ENCODE measurements at places on chromosomes 3 and 15.

- DNase-seq, result no peak
Measured at GRCh38 chr15:91264651-91265351, 164.7 kb downstream of the SV2B start.

GRCh38 chr3:134236505-134237170 lies 14.0 kb downstream of the RYK start:
- DNase-seq, result no peak

- no peak for DNase-seq
Measured at GRCh38 chr15:72289597-72290325, 17.4 kb upstream of the PARP6 start.

DNA sequence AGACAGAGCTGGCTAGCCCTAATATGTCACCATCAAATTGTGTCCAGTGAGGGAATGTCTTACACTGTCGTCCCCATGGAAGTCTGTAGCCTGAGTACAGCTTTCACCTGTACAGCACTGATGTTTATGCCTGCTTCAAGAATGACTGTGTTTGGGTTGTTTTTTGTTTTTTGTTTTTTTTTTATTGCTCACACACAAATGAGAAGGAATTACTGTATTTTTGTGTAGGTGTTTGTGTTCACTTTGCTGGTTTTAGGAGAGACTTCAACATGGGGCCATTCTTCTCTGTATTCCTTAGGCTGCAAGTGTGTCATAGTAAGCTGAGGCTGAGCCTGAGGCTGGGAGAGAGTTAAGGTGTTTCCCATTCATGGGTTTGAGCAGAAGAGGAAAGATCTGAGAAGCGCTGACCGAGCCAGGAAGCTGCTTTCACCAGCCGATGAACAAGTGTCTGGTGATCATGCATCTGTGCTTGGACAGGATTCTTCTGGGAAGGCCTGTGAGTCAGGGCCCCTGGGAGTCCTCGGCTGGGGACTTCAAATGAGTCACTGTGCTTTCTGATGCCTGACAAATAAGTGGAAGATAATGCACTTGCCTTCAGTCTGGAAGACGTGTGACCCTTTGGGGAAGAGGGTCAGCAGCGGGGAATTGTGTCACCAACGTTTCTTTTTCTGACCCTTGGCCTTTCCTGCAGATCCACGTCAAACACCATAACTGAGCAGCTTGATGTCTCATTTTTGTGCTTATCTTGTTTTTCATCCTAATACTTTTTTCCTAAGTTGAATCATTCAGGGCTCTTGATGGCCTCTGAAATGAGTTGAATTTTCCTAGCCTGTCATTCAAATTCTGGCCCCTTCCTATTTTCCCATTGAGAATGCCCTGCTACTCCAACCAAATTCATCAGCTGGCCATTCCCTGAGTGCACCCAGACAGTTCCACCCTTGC lies 36.7 kb upstream of the ZBTB38 start:
- peak; percentile 54 for DNase-seq

- DNase-seq, result no peak
Measured at GRCh38 chr3:71695000-71695482, 30.2 kb downstream of the EIF4E3 start.
